NCI-H2107 (cell line): ENCODE measurements at places on chromosomes 5 and 9.

DNA sequence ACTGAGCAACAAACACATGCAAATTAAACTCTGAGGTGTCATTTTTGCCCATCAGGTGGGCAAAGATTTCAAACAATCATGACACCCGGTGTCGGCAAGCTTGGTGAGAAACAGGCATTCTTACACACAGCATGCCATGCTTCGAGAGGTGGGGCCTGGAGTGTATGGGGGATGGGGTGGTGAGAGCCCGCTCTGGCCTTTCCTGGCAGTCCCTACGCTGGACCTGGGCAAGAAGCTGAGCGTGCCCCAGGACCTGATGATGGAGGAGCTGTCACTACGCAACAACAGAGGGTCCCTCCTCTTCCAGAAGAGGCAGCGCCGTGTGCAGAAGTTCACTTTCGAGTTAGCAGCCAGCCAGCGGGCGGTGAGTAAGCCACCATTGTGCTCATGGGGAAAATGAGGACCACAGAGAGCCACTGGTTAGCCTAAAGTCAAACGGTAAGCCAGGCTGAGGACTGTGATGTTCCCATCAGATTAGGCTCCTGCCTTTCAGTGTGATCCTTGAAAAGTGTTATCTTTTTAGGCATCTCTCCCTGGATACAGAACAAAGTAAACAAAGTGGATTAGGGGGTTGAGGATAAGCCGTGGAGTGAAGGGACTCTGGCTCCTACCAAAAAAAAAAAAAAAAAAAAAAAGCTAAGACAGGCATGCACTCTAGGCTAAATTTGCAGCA is 9.4 kb downstream of the MYOZ3 start:
- DNase-seq = no peak

DNA sequence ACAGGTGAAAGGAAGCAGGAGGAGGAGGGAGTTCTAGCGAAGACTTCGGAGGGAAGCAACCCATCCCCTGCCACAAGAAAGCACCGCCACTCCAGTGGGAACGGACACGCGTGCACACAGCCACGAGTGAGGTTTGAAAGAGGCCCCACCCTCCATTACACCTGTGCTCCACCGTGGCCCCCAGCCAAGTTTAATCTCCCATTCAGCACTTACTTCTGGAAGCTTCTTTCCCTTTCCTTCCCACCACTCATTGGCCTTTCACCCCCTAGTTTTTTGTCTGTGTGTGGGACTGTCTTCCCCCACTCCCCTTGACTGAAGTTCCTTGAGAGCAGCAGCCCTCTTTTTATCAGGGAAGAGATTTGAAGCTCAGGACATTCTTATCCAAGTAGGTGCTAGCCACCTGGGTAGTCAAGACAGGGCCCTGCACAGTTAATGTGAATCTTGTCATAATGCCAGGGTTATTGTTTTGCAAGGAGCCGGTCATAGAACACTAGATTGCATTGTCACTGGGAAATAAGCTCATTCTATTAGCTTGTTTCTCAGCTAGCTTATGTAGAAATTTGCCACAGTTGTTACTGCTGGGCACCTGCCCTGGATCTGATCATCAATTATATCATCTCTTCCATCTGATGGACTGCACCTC is 256.0 kb downstream of the DOCK8 start:
- DNase-seq = no peak

DNA sequence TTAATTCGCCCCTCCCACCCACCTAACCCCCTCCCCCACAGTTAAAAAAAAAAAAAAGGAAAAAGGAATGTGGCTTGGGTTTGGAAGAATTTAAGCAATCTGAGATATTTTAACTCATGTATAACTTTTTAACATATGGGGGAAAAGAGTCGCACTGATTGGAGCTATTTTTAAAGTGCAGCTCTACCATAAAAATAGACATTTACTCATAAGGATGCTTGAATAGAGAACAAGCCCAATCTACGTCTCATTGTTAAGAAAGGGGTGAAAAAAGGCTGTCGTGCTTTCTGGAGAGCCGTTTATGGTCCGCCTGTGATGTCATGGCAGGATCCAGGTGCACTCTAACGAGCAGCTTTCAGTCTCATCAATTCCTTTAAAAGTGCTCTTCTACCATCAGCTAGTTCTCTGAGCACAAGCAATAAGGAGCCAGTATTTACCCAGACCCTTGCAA is 142.4 kb downstream of the ELAVL2 start:
- DNase-seq = no peak

DNA sequence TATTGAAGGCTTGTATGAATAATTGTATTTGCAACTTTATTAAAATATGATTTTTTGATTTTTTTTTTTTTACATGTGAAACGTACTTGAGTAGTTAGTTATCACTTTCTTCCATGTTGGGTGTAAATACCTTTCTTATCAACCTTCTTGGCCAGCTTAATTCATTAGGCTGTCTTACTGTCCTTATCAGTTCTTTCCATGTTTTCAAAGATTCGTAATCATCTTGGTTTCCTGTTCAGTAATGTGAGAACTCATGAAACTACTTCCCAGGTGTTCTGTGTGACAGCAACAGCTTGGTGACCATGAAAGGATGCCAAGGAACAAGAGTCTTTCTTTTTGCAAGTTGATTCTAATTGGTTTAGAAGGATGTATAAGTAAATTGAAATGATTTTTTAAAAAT is 100.0 kb downstream of the ADGRV1 start:
- no peak for DNase-seq
